ENCODE measurements at places on chromosomes 16 and 17.

GRCh38 chr17:55983096-55983495 is 170.2 kb upstream of the ANKFN1 start:
- DNase-seq: no peak

- DNase-seq: no peak
Observed at GRCh38 chr17:75842963-75843576, 1.1 kb downstream of the UNC13D start.

DNA sequence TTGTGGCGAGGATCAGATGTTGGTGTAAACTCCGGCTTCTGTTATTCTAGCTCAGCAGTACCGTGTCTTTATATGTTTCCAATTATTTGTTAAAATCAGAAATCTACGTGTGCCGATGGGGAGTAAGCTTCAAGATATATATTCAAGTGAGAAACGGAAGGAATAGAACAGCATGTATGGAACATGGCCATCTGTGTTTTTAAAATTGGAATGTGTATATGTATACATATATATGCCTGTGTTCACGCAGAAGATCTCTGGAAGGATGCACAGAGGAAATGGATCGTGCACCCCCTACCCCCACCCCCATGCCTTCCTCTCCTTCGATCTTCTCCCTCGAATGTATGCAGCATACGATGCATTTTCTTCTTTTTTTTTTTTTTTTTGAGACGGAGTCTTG is 7.7 kb upstream of the SNN start:
- DNase-seq: no peak

GRCh38 chr16:84834403-84834772 is 14.6 kb downstream of the CRISPLD2 start:
- DNase-seq: no peak

DNA sequence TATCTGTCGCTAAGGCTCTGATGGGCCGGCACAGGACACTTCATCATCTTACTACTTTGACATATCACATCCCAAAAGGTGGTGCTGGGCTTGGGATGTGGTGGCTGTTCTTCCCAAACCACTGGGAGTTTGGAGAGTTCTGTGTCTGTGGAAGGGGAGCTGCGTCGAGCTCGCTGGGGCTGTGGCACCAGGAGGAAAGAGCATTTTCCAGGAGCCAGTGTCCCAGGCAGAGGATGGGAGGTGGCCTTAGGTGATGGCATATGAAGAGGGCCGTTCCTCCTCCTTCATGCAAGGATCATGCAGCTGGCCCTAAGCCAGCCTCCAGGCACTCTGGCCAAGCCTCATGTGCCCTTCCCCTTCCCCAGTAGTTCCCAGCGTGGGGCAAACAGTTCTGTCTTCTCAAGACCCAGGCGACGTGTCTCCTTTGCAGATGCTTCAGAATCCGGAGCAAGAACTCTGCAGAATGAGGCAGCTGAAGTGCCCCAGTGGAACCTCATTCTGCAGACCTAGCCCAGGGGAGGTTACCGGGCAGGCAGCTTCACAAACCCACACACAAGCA is 89.4 kb upstream of the TNRC6C start:
- DNase-seq: no peak

DNA sequence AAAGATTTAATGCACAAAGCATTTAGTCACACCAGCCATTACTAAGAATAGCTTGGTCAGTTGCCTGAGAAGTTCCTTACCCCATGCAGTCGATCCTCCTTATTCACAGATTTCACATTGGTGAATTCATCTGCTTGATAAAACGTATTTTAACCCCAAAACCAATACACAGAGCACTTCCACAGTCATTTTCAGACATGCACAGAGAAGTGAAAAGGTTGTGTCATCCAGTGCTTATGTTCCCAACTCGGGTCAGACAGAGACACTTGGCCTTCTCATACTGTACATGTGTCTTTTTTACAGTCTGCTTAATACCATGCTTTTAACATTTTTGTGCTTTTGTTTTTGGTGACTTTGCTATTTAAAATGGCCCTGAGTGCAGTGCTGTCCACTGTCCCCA is 219.7 kb downstream of the SPECC1 start:
- no peak for DNase-seq

DNA sequence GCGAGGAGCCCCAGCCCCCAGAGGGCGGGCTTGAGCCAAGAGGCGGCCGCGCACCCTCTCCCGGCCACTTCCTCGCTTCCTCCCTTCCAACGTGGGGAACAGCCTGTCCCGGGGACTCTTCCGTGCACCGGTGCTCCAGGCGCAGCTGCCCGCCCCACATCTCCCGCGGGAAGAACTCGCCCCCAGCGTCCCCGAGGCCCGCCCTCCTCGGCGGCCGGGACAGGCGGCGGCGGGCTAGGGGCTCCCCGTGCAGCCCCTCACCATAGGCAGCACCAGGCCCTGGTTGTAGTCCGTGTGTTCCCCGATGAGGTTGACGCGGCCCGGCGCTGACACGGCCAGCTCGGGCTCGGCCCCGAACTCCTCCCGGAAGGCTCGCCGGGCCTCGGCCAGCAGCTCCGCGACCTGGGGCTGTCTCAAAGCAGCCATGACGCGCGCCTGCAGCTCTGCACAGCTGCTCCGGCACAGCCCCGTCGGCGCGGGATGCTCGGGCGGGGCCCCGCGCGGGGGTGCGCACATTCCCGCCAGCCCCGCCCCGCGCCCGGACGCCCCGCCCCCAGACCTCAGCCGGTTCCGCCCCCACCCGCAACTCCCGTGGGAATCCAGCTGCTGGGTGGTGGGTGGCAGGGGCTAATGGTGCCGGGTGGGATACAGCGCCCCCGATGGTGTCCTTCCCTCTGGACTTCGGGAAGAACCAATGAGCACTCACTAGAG is at the start of gene GALK1:
TSS of gene GALK1 (minus strand) at position 482 of the 711 bp plus-strand sequence. CDS start at position 426, 56 bp downstream.
- DNase-seq: peak; percentile 32

- DNase-seq: no peak
Observed at GRCh38 chr16:51635181-51635580, 484.1 kb upstream of the SALL1 start.

- DNase-seq: no peak
Observed at GRCh38 chr17:74545843-74546230, at the start of gene CD300C. TSS of gene CD300C (minus strand) at chr17:74546115. CDS start at chr17:74545782, 333 bp downstream.

DNA sequence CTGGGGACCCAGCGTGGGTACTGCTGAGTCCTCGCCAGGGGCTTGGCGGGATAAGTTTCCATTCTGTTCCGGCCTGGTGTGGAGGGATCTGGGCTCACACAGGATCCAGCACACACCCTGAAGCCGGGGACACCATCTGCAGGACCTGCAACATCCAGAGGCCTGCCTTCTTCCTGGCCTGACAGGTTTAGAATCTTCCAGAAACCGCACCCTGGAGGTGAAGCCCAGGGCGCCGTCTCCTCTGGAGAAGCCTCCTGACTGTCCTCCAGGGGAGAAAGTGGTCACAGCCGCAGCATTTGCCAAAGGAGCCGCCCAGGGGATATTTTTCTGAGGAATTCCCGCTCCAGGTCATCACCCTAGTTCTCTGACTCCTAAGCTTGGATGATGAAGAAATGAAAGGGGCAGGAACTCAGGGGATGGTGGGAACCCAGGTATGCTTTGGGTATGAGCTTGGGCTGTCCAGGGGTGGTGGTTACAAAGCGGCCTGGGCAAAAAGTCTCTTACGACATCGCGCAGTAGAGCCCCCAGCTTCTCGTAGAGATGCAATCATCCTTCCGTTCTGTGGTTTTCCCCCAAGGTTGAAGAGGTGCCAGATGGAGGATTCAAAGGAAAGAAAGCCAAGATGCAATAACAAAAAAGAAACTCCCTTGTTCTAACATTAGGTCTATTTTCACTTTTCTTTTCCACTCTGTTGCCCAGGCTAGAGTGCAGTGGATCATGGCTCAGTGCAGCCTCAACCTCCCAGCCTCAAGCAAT is 9.1 kb upstream of the CRISPLD2 start:
- no peak for DNase-seq

GRCh38 chr16:64499211-64499610 is 622.7 kb downstream of the CDH11 start:
- no peak for DNase-seq

- DNase-seq: no peak
Observed at GRCh38 chr17:33521784-33522183, 228.7 kb upstream of the ASIC2 start.

- DNase-seq: no peak
Observed at GRCh38 chr16:4615384-4616046, 827 bp upstream of the UBALD1 start.

DNA sequence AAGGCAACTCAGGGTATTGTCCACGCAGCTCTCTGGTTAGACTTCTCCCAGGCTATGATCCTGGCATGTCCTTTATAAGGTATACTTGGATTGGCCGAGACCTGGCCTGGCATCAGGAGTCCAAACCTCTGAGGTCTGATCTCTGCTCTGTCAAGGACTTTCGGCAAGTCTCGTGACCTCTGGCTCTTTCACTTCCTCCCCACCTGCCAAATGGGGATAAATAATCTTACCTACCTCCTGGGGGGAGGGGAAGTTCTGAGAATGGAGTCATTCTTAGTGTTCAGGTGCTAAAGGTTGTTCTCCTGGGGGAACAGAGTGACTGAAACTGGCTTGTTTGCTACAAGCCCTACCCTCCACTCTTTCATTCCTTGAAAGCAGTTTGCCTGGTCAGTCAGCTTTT is 7.6 kb downstream of the ATXN1L start:
- DNase-seq: no peak

DNA sequence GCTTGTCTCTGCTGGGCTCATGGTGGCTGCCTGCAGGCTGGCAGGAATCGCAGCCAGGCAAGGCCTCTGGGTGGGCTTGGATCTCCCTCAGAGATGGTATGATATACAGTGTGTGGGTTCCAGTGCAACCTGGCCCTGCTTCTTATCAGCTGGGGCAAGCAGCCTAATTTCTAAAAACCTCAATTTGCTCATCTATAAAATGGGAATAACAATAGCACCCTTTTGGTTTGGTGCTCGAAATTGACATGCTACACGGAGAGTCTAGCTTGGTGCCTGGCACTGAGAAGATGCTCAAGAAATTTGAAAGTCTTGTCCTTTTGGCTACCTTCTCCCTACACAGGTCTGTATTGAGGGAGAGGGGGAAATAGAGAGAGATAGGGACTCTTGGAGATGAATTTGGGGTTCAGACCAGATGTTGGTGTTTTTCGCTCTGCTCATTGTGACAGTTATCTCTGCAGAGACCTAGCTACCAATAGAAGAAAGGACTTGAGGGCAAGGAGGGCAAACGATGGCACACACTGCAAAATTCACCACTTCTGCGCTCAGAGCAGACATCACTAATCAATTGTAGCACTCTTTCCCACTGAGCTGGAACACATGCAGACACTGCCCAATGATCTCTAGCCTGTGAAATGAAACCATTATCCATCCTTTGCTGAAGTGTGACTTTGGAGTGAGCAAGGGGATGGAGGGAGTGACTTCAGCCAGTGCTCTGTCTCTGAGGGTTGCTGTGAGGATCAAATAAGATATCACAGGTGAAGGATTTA is 15.6 kb downstream of the BEAN1 start:
- no peak for DNase-seq

DNA sequence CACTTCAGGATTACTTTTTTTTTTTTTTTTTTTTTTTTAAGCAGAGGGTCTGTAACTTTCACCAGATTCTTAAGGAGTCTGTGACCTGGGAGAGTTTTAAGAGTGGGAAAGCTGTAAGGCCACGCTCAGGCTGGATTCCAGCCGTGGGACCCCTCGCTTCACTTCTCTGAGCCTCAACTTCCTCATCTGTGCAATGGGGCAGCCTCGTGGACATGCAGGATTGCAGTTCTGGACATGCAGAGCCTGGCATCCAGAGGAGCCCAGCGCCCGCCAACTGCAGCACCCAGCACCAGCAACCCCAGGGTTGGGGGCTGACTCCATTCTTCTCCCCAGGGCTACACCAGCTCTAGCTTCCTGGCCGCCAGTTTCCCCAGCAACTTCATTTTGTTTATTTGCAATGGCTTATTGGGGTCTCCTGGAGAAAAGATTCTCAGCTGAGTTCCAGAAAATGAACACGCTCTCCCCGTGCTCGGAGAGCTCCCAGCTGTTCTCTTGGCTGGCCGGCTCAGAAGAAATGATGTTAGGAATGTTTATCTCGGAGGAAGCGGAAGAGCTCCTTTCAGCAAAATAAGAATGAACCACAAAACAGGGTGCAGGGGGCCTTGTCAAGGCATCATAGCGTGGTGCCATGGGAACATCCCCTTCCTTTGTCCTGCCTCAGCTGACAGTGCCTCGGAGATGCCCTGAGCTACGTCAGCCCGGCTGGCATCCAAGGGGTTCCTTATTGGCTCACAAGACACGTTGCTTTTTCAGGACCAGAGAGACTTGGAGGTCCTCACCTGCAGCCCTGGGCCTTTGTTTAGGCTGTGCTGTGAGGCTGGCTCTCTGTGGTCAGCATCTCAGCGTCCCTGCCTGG is 22.9 kb upstream of the ZCCHC14 start:
- no peak for DNase-seq

- DNase-seq: no peak
Observed at GRCh38 chr16:67917140-67917851, 14.4 kb downstream of the CTRL start.

GRCh38 chr17:76956846-76957540 is 88.8 kb downstream of the MGAT5B start:
- DNase-seq: no peak

- DNase-seq: peak; percentile 23
Observed at GRCh38 chr17:78925234-78925633, at the start of gene TIMP2. TSS of gene TIMP2 (minus strand) at chr17:78925387. CDS start at chr17:78925088, 299 bp downstream.

DNA sequence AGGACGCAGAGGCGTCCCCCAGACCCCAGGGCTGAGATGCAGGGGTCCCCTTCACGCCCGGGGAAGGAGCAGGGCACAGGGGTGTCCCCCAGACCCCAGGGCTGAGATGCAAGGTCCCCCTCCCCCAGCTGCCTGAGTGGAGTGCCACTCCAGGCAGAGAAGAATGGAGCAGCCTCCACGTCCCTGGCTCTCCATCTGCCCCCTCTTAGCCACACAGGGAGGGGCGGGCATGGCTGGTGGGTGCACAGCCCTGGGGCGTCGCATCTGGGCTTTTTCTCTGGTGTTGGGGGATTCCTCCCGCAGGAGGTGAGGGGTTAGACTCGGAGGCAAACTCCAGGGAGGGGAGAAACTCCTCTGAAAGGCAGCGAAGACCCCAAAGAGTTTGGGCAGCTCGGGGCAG is 17.5 kb downstream of the CIBAR2 start:
- no peak for DNase-seq

- DNase-seq: no peak
Observed at GRCh38 chr17:64555281-64555680, 48.5 kb downstream of the CEP95 start.

GRCh38 chr16:54268766-54269165 is 17.8 kb downstream of the IRX3 start:
- no peak for DNase-seq

GRCh38 chr16:3001316-3001715 is 11.4 kb upstream of the CLDN9 start:
- no peak for DNase-seq

DNA sequence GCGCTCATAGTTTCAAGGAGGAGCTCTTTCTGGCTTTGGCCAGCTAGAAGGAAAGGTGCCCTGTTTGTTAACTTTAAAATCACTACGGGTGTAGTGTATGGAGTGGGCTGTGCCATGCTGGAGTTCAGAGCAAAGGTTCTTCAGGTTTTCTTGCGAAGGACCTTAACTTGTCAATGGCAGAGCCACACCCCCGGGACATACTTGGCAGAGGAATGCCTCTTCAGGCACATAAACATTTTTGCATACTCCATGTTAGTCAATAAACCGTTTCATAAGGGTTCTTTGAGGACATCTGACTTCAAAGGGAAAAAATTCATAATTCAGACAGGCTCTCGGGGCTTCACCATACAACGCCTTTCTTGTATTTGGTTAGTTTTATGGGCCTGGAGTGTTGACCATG is 113.0 kb upstream of the PLCG2 start:
- no peak for DNase-seq
